CD4-positive, alpha-beta T cell treated with Interleukin-12 subunit alpha and Interleukin-12 subunit beta, for 1 hour (primary cell): ENCODE measurements at places on chromosomes 12 and 14.

DNA sequence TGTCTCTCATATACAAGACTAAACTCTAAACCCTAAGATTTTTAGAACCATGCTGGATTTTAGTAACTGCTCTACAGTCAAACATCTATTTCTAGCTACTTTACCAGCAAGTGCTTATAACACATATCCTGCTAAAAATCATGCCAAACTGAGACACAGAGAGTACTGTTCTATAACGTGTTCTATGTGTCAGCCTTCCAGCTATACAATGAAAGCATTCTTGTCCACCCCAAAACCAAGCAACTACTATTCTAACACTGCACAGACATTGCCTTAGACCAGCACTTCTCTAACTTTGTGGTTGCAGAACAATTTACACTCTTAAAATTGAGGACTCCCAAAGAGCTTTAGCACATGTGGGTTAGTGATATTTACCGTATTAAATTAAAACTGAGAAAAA, 85.7 kb downstream of the SPPL3 start:
- DNase-seq, result no peak

DNA sequence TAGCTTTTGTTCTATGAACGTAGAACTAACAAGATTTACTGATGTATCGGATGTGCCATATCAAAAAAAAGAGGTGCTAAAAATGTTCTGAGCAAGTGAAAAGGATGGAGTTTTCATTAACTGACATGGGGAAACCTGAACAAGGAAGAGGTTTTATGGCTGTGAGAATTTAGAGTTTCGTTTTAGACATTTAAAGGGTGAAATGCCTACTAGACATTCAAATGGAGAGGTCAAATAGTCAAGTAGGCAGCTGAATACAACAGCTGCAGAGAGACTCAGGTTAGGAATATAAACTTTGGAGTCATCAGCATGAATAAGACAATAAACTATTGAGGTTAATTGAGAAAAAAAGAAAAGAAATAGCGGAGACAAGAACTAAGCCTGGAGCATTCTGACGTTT, 364.9 kb upstream of the GARIN6 start:
- no peak for DNase-seq

DNA sequence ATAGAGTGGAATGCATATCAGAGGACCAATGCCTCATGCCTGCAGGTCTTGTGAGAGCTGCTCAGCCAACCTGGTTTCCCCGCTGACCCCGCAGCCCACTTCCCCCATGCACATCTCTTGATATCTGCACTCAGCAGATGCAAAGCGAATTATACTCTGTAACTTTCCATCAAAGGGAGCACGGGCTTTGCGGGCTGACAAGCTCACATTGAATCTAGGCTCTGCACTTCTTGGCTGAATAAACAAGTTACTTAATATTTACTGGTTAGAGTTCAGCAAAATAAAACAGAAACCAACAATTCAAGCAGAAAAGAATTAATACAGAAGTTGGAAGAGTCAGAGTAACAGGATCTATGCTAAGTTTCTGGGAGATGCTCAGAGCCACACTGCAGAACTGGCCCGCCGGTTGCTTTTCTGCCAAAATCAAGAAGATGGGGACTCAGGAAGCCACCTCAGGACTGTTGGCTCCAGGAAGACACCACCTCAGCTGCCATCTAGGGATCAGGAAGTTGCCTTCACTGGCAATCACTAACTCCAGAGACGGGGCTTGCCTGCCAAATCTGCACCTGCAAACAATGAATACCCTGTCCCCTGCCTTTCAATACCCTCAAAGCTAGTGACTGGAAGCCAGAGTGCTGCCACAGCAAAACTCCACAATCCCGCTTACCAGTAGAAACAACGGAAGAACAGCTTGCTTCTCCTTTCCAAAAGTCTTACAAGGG, 46.5 kb downstream of the NR1H4 start:
- no peak for DNase-seq

GRCh38 chr14:58166005-58166983, 14.3 kb upstream of the ARMH4 start:
- peak; percentile 69 for DNase-seq

DNA sequence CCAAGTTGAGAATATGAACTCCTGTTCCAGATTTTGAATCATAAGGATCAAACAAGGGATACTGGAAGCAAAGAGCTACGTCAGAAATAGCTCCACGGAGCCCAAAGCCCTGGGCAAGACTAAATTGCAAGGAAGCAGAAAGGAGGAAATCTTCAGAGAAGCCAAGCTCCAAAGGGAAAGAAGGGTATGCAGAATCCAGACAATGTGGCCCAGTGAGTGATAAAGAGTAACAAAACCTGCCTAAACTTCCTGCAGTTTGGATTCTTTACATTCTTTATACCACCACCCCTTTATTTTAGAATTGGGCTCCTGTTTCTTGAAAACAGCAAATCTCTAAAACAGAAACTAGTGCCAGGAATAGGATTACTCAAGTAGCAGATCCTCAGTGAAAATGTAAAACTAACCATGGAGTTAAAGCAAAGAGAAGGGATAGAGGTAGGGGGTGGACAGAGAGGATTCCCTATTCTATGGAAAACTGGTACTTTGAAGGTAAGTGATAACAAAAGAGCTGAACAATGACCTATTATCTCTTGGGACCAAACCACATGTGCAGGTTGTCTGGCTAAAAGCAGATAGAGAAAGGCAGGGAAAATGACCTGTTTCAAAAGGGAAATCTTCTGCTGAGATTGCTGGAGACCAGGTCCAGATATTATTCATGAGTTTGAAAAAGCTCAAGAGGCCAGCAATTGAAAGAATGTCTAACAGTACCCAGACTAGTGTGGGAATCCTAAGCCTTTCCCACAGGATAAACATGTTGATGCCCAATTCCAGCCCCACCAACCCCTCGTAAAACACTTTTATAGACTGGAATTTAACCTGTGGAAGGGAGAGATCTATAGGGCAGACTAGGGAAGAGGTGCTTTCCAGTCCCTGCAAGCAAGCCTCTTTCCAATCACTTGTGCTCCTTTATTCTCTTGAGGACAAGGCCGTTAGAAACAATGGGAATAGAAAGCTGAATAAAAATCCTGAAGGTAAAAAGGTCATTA, 24.5 kb downstream of the MBIP start:
- no peak for DNase-seq

DNA sequence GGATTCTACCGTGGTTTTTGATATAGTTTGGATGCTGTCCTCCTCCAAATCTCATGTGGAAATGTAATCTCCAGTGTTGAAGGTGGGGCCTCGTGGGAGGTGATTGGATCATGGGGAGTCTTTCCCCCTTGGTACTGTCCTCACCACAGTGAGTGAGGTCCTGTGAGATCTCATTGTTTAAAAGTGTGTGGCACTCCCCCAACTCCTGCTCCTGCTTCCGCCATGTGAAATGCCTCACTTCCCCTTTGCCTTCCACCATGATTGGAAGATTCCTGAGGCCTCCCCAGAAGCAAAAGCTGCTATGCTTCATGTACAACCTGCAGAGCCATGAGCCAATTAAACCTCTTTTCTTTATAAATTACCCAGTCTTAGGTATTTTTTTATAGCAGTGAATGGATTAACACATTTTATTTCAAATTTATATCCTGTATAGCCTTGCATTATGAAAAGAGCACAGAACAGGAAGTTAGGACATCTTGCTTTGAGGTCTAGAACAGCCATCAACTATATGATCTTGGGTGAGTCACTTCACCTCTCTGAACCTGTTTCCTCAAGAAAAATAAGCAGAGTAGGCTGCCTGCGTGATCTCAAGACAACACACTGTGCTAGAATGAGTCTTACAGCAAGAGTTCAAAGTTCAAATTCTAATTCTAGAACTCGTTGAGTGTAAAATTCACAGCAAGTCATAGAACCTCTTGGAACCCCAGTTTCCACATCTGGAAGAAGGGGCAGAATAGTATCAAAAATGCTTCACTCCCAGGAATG, 160.9 kb upstream of the EEA1 start:
- no peak for DNase-seq

DNA sequence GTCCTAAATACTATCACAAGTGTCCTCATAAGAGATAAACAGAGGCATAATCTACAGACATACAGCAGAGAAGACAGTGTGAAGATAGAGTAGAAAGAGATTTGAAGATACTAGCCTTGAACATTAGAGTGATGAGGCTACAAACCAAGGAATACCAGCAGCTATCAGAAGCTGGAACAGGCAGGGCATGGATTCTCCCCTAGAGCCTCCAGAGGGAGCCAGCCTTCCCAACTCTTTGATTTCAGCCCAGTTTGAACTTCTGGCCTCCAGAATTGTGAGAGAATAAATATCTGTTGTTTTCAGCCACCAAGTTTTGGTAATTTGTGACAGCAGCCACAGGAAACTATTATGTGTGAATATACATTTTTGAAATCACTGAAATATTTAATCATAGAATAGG, 47.2 kb downstream of the CCDC91 start:
- DNase-seq, result no peak
